AG09319 (cell line): ENCODE measurements at places on chromosomes 2 and 18.

GRCh38 chr2:152647552-152647951, 69.7 kb downstream of the PRPF40A start:
- no peak for DNase-seq

GRCh38 chr2:29478641-29479040, 363.4 kb downstream of the CLIP4 start:
- DNase-seq: no peak

- no peak for DNase-seq
These were observed 48.2 kb upstream of the HS6ST1 start for GRCh38 chr2:128366713-128367511.

GRCh38 chr18:79786304-79786703, 11.4 kb upstream of the KCNG2 start:
- DNase-seq: no peak

DNA sequence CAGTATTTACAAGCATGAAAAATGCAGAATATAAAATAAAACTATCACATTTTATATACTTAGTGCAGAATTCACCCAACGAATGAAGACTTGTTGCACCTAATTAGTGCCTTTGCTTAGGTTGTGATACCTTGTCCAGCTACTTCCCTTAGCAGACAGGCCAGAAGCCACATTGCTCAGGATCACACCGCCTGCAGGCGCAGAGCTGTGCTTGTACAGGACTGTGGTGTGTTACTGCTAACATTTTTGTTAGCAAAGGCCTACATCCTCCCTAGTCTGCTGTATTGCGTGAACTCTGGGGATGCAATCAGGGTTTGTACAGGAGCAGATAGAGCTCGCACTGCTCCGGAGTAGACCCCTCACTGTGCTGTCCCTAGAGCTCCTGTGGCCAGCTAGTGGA, 336.9 kb downstream of the CBLN2 start:
- DNase-seq: no peak

DNA sequence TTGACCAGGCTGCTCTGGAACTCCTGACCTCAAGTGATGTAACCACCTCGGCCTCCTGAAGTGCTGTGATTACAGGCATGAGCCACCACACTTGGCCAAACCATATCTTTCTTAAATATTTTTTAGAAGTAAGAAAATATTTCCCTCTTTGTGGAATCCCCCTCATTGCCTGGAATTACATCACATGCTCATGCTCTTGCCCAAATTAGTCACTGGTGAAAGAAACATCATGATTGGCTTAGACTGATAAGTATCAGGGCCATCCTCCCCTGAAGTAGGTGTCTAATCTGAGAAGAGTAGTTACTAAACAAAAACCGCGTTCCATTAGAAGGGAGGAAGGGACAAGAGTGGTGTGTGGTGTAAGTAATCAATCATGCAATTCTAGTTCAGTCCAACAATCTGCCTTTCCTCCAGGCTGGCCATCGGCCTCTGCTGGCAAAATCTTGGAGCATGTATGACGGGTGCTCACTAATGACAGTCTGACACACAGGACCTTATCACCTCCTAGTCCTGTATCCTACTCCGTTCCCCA, 52.3 kb upstream of the SCG2 start:
- no peak for DNase-seq

DNA sequence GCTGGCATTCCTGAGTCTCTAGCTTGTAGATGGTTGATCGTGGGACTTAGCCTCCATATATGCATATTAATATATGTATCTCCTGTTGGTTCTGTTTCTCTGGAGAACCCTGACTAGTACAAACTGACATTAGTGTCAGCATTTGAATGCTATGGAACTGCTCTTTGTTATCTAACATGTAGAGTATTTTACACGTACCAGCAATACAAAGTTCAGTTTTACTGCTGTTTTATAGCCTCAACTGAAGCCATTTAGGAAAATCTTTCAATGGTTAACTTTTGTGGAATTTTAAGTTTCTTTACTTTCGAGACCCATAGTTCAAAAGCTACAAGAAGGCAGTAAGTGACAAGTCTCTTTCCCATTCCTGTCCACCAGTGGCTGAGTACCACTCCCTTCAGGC, 418.4 kb downstream of the NUP35 start:
- DNase-seq: no peak

DNA sequence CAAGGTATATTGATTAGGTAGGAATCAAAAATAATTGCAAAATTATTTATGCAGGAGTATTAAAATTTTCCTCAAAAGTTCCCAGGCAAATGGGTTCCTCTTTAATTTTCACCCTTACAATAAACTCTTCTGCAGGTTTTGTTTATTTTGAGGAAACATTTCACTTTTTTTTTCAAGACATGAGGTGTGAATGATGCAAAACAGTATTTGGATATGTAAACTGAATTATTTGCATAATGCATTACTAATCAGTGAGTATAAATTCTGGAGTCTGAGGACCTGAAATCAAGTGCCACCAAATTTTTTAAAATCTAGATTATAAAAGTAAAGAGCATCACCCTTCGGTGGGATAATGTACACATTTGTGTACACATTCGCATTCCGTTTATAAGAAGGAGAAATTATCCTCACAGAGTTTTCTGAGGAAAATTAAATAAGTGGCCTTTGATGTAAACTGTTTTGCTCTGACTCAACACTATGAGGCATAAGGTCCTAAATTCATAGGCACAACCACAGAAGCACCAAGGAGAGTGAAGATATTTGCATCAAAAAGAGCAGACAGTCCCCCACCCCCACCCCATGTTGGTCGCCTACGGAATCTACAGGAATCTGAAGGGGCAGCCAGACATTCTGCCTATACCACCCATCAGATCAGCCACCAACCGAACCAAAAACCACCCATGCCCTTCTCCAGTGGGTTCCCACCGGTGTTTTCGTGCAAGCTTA, 33.1 kb downstream of the BCL11A start:
- no peak for DNase-seq

- no peak for DNase-seq
These were observed 9.7 kb downstream of the VIT start for GRCh38 chr2:36706021-36706876.

DNA sequence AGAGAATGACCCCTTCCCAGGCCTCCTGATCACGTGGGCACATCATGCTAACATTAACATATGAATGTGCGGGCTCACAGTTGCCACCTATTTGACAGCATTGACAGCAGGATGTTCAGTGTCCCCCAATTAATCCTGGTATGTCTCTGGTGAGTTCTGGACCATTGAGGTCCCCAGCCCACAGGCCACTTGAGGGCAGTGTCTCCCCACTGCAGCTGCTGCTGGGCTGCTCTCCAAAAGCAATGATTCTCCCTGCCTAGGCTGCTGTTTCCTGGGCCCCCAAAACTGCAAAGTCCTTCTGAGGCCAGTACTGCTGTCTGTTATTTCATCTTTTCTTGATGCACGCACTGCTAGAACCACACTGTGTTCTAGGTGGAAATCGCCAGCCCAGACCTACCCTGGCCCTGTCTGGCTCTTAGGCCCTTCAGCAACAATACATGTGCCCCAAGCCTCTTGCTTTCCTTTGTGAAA, 52.7 kb upstream of the MAPK4 start:
- no peak for DNase-seq

GRCh38 chr2:174334278-174334715, 457 bp upstream of the SP9 start:
- peak; percentile 74 for DNase-seq
